CD8-positive, alpha-beta memory T cell (primary cell): ENCODE measurements at places on chromosomes 6 and 20. TPM values are rescaled to one million over a fixed set of nuclear protein-coding genes. Genes with fewer than 3 reads are reported as not detected.
A peak's percentile ranks its signal among the peaks of the same experiment; 100 is the strongest.

- H3K4me3 ChIP-seq, result no peak overlapping the region
- H3K27ac ChIP-seq, result no peak overlapping the region
- H3K4me1 ChIP-seq, result no peaks in the 10 kb centered on the region
- H3K36me3 ChIP-seq, result no peaks in the 10 kb centered on the region
- no peak for DNase-seq
Measured at GRCh38 chr6:122799140-122799745, 10.2 kb downstream of the SMPDL3A start.

GRCh38 chr6:9795880-9796279, 619.0 kb downstream of the TFAP2A start:
- no peaks in the 10 kb centered on the region for H3K4me1 ChIP-seq
- no peak overlapping the region for H3K4me3 ChIP-seq
- H3K27ac ChIP-seq, result no peak overlapping the region

DNA sequence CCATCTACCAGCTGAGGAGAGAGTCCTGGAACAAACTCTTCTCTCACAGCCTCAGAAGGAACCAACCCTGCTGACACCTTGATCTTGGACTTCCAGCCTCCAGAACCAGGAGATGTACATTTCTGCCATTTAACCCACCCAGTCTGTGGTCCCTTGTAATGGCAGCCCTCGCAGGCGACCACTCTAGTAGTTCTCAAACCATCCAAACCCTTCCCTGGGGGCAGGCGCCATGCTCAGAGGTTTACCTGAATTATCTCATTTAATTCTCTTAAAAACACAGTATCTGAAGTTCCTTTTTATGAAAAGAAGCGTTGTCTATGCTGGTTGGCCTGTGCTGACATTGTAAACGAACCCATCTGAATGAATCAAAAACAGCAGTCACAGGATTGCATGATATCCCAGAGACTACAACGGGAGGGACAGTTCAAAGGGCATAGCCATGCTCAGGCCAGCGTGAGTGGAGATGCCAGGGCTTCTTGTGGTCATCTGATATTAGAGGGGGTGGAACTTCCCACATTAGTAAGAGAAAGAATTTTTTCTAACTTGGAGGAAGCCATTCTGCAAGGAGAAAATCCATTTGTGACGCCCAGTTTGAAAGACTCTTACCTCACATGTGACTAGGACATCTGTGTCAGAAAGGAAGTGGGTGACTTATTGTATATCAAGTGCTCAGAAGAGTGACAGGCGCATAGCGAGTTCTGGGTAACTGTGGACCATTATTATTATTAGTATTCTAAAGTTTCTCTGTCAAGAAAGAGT, 17.2 kb upstream of the TAGAP start:
- no peaks in the 10 kb centered on the region for H3K36me3 ChIP-seq
- H3K4me1 ChIP-seq, result peaks cover 75% of the 10 kb centered on the region
- DNase-seq, result no peak
- H3K27me3 ChIP-seq, result no peaks in the 10 kb centered on the region
- H3K4me3 ChIP-seq, result peak overlapping the region; percentile 21

- no peaks in the 10 kb centered on the region for H3K36me3 ChIP-seq
- no peak overlapping the region for H3K4me3 ChIP-seq
- H3K27ac ChIP-seq, result no peak overlapping the region
- H3K27me3 ChIP-seq, result no peaks in the 10 kb centered on the region
- H3K4me1 ChIP-seq, result no peaks in the 10 kb centered on the region
Measured at GRCh38 chr6:31908791-31909190, 6.9 kb upstream of the ZBTB12 start.

DNA sequence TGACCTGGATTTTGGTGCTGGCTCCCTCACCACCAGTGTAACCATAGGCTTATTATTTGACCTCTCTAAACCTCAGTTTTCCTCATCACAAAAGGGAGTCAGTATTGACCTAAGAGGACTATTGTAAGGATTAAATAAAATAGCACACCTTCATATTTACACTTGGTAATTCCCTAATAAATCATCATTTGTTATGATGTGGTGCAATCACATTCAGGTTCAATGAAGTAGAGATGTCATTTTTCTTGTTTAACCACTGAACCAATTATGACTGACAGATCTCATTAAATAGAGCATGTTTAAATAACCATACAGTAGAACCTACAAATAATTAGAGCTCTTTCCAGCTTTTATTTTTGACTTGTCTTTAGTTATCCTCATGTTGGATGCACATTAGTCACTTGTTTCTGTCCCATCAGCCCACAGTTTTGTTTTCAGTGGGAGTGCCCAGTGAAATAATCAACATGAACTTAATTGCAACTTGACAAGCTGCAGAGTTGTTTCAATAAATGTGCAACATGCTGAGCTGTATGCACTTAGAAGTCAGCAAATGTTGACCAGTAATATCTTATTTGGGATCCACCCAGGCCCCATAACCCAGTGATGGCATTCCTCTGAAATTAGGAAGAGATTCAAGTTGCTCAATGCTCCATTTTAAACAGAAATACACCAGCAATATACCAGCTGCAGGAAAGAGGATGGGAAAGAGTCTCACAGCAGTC, 451.7 kb upstream of the MARCKS start:
- no peaks in the 10 kb centered on the region for H3K36me3 ChIP-seq
- H3K27me3 ChIP-seq, result no peaks in the 10 kb centered on the region
- H3K4me3 ChIP-seq, result no peak overlapping the region
- H3K27ac ChIP-seq, result no peak overlapping the region
- no peaks in the 10 kb centered on the region for H3K4me1 ChIP-seq
- DNase-seq, result no peak

DNA sequence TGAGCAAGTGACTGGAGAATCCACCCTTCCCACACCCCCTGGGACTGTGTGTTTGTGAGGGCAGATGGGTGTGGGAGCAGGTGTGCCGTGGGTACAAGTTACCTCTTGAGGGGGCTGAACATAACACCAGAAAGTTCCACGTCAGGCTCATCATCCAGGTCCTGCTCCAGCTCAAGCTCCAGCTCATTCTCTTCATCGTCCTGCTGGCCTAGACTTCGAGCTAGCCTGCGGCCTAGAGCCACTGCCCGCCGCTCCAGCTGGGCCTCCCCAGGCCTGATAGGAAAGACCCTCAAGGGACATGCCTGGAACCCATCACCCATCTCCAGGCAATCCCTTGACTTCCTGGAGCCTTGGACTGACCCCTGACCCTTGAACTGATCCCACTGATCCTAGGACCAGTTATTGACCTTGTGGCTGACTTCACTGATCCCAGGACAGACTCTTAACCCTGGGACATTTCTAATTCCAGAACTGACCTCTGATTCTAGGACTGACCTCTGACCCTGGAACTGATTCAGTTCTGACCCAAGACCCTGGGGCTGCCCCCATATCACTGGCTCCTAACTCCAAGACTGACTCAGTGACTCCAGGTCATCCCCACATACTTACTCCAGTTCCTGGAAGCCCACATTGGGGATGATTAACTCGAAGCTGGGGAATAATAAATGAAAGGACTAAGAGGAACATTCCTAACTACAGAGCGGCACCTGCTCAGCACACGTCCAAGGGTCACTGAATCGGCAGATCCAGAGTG, 11.8 kb upstream of the SPAG4 start:
- no peak overlapping the region for H3K4me3 ChIP-seq
- H3K27me3 ChIP-seq, result peaks cover 12% of the 10 kb centered on the region
- H3K27ac ChIP-seq, result no peak overlapping the region

GRCh38 chr20:36303831-36304230, 2.3 kb upstream of the DLGAP4 start:
- H3K36me3 ChIP-seq, result no peaks in the 10 kb centered on the region
- H3K27ac ChIP-seq, result no peak overlapping the region
- H3K27me3 ChIP-seq, result peaks cover 22% of the 10 kb centered on the region
- H3K4me3 ChIP-seq, result no peak overlapping the region
- no peak for DNase-seq
- peaks cover 5% of the 10 kb centered on the region for H3K4me1 ChIP-seq

DNA sequence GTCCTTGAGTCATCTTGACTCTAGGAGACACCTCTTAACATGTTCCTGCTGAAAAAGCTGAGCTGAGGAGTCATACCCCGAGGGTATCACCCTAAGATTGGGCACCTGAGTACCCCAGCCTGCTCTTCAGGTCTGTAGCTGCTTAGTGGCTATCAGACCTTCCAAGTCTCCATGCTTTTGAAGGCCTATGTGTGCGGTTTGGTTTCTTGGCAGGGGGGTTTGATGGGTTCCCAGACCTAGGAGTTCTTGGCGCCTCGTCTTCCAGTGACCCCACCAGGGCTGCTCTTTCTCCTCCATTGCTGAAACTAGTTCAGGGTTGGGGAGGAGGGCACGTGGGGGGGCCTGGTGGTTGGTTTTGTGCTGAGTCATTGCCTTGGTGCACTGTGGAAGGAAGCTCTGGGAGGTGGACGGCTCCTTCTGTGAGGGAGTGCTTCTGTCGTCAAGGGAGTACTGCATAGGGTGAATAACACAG, 20.1 kb downstream of the IGF2R start:
- no peaks in the 10 kb centered on the region for H3K36me3 ChIP-seq
- H3K27me3 ChIP-seq, result no peaks in the 10 kb centered on the region
- no peak overlapping the region for H3K4me3 ChIP-seq
- DNase-seq, result no peak

DNA sequence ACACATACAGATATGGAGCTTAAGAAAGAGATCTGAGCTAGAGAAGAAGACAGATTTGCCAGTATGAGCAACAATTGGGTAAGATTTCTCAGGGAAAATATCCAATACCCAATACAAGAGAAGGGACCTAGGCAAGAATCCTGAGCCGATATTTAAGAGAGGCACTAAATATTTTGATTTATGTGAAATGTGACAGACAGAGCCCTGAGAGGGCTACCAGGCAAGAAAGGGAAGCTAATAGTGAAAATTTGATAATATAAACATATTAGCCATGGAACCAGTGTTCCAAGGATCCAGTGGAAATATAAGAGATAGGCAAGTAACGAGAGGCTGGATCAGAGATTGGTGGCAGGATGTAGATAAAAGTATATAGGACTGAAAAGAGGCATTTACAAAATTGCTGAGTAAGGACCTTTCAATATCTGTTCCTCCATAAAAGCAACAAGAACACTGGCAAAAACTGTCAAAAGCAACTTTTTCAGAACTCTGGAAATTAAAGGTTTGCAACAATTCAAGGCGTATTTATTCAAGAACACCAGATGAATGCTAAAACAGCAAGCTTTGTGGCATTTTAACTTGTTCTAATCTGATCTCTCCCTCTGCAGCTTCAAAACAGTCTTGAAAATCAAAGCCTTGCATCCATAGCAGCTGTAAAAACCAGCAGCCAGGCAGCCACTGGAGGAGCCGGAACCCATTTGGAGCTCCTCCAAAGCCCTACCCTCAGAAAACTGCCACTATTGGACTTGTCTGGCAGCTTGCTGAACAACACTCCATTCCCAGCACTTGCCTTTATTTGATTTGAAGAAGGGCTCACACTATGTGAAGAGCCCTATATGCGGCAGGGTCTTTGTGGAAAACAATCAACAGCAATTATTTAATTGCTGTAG, 58.8 kb downstream of the REV3L start:
- H3K27ac ChIP-seq, result no peak overlapping the region
- no peak overlapping the region for H3K4me3 ChIP-seq
- DNase-seq, result no peak
- no peaks in the 10 kb centered on the region for H3K36me3 ChIP-seq

The CCND3 gene
- 648 TPM for polyA plus RNA-seq

The MICAL1 gene
- polyA plus RNA-seq, result 18.8 TPM

The TMEM74B gene
- polyA plus RNA-seq, result not detected

The PAK1IP1 gene
- 18.8 TPM for polyA plus RNA-seq
